ENCODE measurements at places on chromosomes 4 and X. TPM values are rescaled to one million over a fixed set of nuclear protein-coding genes. Genes with fewer than 3 reads are reported as not detected.
A peak's percentile ranks its signal among the peaks of the same experiment; 100 is the strongest.

The CTSO gene
- total RNA-seq, result 7.6 TPM

- no peaks in the 10 kb centered on the region for H3K4me1 ChIP-seq
- peaks cover 8% of the 10 kb centered on the region for H3K36me3 ChIP-seq
- no peak for DNase-seq
These were observed 37.0 kb downstream of the NAT8L start for GRCh38 chr4:2096073-2096609.

GRCh38 chr4:150173982-150174398 is 95.7 kb downstream of the DCLK2 start:
- H3K36me3 ChIP-seq, result peaks cover 5% of the 10 kb centered on the region
- peak overlapping the region; percentile 74 for H3K27ac ChIP-seq
- no peaks in the 10 kb centered on the region for H3K27me3 ChIP-seq
- DNase-seq, result no peak

The FAT1 gene
- total RNA-seq, result 224 TPM

All from mesothelial cell of epicardium (in vitro differentiated cells).